Esophagus muscularis mucosa (tissue), 4 donors: ENCODE measurements at places on chromosomes 7 and 10. TPM values are rescaled to one million over a fixed set of nuclear protein-coding genes. Genes with fewer than 3 reads are reported as not detected.

Gene CXCL12
- 88.8 TPM for total RNA-seq

GRCh38 chr10:76172020-76172419 lies 740.6 kb downstream of the LRMDA start:
- no peak overlapping the region for H3K27ac ChIP-seq
- DNase-seq, result no peak
- no peaks in the 10 kb centered on the region for H3K27me3 ChIP-seq
- no peak overlapping the region for H3K4me3 ChIP-seq
- no peaks in the 10 kb centered on the region for H3K36me3 ChIP-seq
- no peaks in the 10 kb centered on the region for H3K4me1 ChIP-seq

- no peak overlapping the region for H3K4me3 ChIP-seq
- H3K27me3 ChIP-seq, result peaks cover 6% of the 10 kb centered on the region
- H3K36me3 ChIP-seq, result no peaks in the 10 kb centered on the region
- no peaks in the 10 kb centered on the region for H3K4me1 ChIP-seq
Observed at GRCh38 chr10:58152673-58153263, 114.9 kb downstream of the IPMK start.

Gene CYP2C8
- not detected for total RNA-seq

GRCh38 chr10:46288601-46289206 lies 1.9 kb downstream of the ANTXRL start:
- no peak for DNase-seq
- H3K27me3 ChIP-seq, result no peaks in the 10 kb centered on the region
- peaks cover 14% of the 10 kb centered on the region for H3K4me1 ChIP-seq

Gene EPO
- not detected for total RNA-seq

DNA sequence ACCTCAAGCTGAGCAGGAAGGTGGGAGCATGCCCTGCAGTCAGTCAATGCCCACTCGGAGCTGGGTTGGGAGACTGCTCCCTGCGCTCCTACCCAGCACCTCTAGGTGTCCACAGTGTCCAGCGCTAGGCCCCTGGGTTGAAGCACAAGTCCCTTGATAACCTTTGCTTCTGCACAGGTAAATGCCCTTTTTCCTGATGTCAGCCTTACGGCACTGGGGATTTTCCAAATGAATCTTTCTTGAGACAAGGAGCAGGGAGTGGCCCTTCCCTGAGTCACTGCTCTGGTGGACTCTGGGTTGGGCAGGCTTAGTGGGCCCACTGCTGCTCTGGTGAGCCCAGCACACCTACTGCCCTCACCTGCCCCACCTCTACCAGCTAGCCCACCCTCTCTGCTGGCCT lies 61.9 kb upstream of the OPN4 start:
- H3K27me3 ChIP-seq, result no peaks in the 10 kb centered on the region
- H3K4me3 ChIP-seq, result no peak overlapping the region
- no peaks in the 10 kb centered on the region for H3K36me3 ChIP-seq
- no peaks in the 10 kb centered on the region for H3K4me1 ChIP-seq

Gene FUOM
- 12.2 TPM for total RNA-seq

DNA sequence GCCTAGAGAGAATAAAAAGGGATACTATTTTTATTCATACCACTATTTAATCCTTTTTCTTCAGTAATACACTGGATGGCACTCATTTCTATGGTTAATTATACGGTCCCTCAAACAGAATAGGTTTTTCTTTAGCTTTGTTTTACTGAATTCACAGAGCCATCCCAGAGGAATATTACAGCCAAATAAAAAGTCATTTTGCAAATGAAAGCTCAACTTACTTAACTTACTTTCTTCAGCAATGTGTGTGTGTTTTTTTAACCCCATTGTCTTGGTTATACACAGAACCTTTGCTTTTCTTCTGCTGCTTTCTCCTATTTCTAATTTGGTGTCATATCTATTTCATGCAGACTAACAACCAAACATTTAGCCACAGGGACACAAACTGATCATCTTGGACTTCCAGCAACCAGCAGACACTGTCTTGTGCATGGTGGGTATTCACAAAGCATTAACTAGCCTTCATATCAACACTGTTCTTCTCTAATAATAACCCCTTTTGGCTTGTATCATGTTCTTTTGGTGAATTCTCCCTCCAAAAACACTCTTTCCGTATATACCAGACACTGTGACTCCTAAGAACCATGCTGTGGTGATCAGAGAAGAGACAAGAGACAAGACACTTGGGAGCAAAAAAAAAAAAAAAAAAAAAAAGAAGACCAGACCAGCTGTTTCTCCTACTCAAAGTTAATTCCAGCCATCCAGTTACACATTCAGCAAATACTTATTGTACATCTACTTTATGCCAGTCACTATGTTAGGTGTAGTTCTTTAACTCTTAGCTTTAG lies 40.4 kb downstream of the PIP4K2A start:
- no peaks in the 10 kb centered on the region for H3K4me1 ChIP-seq
- no peaks in the 10 kb centered on the region for H3K36me3 ChIP-seq
- no peak overlapping the region for H3K4me3 ChIP-seq
- no peak for DNase-seq
- no peaks in the 10 kb centered on the region for H3K27me3 ChIP-seq
